ENCODE measurements at places on chromosomes 7 and 10.

GRCh38 chr7:70035955-70036354, 437.7 kb downstream of the AUTS2 start:
- no peak for DNase-seq

- DNase-seq, result no peak
These were observed 30.5 kb downstream of the SLC18A2 start for GRCh38 chr10:117271427-117271826.

DNA sequence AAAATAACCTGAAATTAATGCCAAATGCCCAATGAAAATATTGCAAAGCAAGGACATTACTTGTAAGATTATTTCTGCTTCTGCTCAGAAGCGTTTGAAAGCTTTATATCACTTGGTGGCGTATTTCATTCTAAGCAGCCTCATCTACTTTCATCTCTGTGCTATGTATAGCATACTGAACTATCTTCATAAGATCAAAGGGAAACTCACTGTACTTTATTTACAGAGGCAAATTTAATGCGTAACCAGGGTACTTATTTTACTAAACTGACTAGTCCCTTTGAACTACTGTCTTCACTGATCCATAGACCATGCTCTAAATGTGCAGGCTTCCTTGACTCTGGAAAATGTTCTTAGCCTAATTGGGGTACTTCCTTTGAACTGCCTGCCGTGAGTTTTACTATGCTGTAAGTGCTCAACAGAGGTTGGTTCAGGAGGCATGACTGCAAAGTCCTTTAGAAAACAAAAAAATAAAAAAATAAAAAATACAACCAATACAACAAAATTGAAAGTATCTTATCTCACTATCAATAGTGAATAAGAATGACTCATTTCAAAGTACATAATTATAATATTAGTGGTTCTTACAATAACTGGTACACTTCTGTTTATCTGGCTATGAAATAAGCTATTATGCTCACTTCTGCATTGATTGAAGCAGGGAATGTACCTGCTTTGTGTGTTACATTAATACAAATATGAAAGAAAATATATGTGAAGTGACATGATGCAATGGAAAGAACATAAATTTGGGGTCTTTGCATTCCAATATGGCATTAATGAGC, 41.0 kb upstream of the TSPAN12 start:
- no peak for DNase-seq

DNA sequence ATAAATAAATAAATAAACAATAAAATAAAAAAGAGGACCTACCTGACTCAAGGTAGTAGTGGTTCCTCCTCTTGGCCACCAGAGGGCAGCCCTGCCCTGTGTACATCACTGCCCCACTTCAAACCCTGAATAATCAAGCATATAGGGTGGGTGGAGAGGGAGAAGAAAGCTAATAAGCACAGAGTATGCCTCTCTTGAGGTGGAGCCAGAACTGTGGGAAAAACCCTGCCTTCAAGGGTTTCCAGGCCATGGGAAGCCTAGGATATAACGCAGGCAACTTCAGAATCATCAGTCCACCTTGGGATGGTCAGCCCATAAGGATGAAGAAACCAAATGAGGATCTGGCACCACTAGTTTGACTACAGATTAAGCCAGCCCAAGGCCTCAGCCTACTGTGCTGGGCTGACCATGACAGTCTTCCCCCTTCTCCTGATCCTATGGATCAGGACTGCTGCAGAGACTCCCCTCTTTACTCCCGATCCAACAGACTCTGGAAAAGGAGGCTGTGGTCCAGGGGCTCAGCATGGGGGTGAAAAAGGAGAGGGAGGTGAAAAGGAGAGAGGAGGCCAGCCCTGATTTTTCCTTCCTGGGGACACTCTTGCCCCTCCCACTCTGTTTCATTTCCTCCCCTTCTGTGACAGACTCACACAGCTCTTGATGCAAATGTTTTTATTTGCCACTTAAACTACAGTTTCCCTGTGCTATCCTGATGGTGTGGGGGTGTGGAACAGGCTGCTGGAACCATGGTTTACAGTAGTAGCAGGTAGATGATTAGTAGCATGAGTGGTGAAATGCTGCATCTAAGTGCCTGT, 10.1 kb downstream of the AVPI1 start:
- DNase-seq, result peak; percentile 32

GRCh38 chr7:132687981-132688383, 111.7 kb upstream of the PLXNA4 start:
- DNase-seq, result no peak

GRCh38 chr10:42934351-42934811, 142.5 kb upstream of the RET start:
- DNase-seq, result no peak

- no peak for DNase-seq
These were observed 293.9 kb downstream of the CCDC3 start for GRCh38 chr10:12707461-12708185.

- no peak for DNase-seq
These were observed 134.6 kb downstream of the ARHGAP22 start for GRCh38 chr10:48470115-48470892.

DNA sequence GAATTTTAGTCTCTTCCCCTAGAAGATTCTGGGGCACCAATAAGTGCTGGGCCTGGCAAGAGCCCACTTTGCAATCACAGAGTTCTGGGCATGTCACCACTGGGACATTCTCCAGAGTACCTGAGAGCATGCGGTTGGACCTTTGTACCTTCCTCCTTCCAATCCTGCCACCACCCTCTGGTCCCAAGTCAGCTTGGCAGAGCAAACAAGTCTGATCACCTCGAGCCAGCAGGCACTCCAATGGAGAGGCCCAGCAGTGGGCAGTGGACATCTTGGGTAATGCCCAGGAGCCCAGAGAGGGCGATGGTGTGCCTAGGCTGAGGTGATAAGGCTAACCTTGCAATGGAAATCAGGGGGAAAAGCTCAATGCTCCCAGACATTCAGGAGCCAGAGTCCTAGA, 43.4 kb downstream of the SH3PXD2A start:
- DNase-seq, result no peak

DNA sequence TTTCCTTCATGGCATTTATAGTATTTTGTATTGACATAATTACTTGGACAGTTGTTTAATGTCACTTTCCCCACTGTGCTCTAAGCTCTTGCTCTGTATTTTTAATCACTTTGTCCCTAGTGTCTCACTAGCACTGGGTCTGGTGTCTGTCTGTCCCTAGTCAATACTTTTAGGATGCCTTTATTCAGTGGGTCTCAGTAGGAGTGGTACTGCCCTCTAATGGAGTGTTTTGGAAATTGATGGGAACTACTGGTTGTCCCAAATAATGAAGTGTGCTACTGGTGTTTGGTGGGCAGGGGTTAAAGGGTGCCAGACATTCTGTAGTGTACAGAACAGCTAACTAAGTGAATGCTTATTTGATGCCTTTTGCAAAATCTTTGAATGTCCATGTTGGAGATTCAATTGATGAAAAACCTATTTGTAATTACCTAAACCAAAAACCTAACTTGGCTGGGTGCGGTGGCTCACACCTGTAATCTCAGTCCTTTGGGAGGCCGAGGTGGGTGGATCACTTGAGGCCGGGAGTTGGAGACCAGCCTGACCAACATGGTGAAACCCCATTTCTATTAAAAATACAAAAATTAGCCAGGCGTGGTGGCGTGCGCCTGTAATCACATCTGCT, 33.3 kb downstream of the CDK14 start:
- peak; percentile 51 for DNase-seq

GRCh38 chr7:133836666-133837065, 290.5 kb upstream of the LRGUK start:
- DNase-seq, result no peak

DNA sequence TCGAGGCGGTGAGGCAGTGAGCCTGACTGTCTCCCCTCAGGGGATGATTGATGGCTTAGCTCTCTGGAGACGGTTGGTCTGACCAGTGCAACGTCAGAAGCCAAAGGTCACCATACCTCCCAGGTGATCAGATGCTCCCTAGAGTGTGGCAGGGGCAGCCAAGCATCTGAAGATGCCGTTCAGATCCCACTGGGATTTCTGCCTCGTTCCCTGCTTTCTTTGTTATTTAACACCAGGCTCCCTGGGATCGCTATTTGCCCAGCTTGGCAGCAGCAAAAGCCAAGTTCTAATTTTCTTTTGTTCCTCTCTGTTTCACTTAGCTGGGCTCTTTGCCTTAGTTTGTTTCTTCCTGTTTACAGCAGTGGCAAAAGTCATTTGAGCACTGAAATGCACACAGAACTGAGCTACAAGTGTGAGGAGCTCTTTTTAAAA, 53.5 kb upstream of the SVIL start:
- peak; percentile 46 for DNase-seq

- DNase-seq, result no peak
These were observed 136.2 kb downstream of the VIPR2 start for GRCh38 chr7:159008417-159008816.

- no peak for DNase-seq
These were observed 55.7 kb upstream of the RHEB start for GRCh38 chr7:151575410-151575809.

GRCh38 chr7:143280160-143280559, 4.6 kb upstream of the TMEM139 start:
- no peak for DNase-seq

DNA sequence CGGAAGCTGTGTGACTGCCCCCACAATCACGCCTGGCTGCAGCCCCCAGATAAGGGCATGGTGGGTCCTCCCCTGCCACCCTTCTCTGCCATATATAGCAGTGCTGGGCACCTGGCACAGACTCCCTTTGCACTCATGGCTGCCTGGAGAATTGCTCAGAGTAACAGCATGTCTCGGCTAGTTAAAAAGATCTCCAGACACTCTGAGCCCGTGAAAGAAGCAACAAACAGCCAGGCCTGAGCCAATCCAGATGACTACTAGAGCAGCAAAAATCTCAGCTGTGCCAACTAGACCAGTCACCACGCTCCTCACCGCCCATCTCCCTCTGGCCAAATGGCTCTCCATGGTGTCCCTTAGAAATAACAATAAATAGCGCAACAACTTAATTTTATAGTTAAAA, 71.3 kb downstream of the PARD3 start:
- DNase-seq, result no peak

GRCh38 chr7:6221340-6222319, 50.8 kb downstream of the CYTH3 start:
- DNase-seq, result no peak

GRCh38 chr10:128263891-128264688, 137.9 kb upstream of the MKI67 start:
- peak; percentile 56 for DNase-seq

GRCh38 chr10:7260412-7260900, 150.4 kb downstream of the SFMBT2 start:
- peak; percentile 38 for DNase-seq
